IMR-90 (cell line): ENCODE measurements at places on chromosomes 1 and 21. TPM values are rescaled to one million over a fixed set of nuclear protein-coding genes. Genes with fewer than 3 reads are reported as not detected.

DNA sequence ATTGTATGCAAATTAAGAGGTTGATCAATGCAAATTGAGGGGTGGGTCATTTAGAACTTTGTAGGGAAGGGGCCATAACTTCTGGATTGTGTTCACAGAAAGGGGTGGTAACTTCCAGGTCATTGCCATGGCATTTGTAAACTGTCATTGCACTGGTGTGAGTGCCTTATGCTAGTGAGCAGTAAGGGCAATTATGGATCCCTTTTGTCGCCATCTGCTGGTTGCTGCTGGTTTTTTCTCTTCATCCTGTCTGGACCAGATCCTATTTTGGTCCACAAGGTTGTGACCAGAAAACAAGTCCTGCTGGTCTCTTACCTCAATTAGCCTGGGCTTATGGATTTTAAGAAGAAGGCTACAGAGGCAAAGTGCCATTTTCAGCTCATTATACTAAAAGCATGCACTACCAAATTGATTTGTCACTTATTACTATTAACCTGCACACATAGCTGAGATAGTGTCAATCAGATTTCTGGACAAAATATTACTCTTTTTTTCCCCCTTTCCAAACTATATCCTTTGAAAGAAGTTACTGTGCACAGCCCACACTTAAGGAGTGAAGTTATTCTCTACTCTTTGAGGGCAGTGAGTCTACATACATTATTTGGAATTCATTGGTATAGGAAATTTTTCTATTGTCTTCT is 196.2 kb downstream of the ZC3H11B start:
- DNase-seq: peak; percentile 50

- DNase-seq: no peak
Measured at GRCh38 chr21:29064850-29065481, 8.5 kb downstream of the CCT8 start.

VCAM1 gene
- total RNA-seq: 19.7 and 21.1 TPM in 2 replicates

- no peak for DNase-seq
Measured at GRCh38 chr1:67261680-67262079, 46.0 kb upstream of the IL12RB2 start.

MINDY1 gene
- total RNA-seq: 5.8 and 6.6 TPM in 2 replicates

- peak; percentile 30 for DNase-seq
Measured at GRCh38 chr1:156217871-156218270, 5.1 kb downstream of the PMF1 start.

DNA sequence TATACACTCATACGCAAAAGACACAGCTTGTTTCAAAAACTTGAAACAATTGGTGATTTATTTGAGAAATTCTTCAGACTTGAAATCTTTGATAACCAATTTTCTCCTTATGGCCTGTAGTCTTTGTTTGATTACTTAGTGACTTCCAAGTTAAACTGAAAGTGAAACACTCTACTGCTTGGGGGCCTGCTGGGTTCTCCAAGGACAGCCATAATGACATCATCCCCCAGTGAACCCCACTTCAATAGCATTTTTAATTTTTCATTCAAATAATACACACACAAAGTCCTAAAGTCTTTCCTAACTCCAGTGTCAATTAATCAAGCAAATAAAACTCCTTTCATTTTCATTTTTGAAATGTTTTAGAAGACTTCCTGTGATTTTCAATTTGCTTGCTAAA is 59.2 kb downstream of the KRTAP19-8 start:
- no peak for DNase-seq

NBL1 gene
- total RNA-seq: 12.5 and 14.0 TPM in 2 replicates

GRCh38 chr1:62144238-62144831 is 50.3 kb upstream of the L1TD1 start:
- DNase-seq: peak; percentile 52

GRCh38 chr1:235767795-235768194 is 98.9 kb downstream of the LYST start:
- no peak for DNase-seq

- peak; percentile 7 for DNase-seq
Measured at GRCh38 chr21:30044447-30045064, 104.8 kb upstream of the GRIK1 start.

GRCh38 chr1:160860840-160861505 is 1.7 kb downstream of the CD244 start:
- no peak for DNase-seq

GRCh38 chr21:32448803-32449594 is 36.5 kb downstream of the EVA1C start:
- peak; percentile 33 for DNase-seq

GRCh38 chr1:94873520-94874351 is 53.2 kb downstream of the CNN3 start:
- DNase-seq: peak; percentile 57

- peak; percentile 60 for DNase-seq
Measured at GRCh38 chr1:158003406-158003800, 10.0 kb downstream of the KIRREL1 start.

RNF186 gene
- total RNA-seq: not detected in 2 replicates

- no peak for DNase-seq
Measured at GRCh38 chr1:60916199-60916598, 166.2 kb upstream of the NFIA start.

DNA sequence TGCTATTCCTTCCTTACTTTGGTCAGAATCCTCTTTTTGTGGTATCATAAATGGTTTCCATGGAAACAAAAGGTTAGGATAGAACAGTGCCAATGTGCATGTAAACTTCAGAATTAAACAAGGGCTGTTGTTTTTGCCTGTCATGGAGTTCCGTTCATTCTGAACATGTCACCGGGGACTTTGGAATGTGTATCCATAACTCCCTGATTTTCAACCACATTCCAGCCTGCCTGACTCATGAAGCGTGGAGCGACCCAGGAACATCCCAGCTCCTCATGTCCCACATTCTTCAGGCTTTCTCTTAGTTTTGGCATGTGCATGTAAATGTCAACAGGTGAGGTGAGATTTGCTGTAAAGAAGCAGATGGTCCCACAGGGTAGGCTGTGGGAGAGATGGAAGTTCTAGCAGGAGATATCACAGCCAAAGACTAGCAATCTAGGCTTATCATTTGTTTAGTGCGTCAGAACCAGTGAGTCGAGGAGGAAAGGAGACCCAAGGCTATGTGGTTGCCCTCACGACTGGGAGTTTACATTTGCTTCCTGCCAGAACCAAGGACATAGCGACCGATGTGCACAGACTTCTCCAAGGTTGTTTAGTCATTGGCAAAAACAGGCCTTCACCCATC is 23.0 kb upstream of the DNAJC11 start:
- DNase-seq: peak; percentile 86

- no peak for DNase-seq
Measured at GRCh38 chr1:1832166-1832565, 53.9 kb upstream of the NADK start.

SPRR5 gene
- not detected in 2 replicates for total RNA-seq

DNA sequence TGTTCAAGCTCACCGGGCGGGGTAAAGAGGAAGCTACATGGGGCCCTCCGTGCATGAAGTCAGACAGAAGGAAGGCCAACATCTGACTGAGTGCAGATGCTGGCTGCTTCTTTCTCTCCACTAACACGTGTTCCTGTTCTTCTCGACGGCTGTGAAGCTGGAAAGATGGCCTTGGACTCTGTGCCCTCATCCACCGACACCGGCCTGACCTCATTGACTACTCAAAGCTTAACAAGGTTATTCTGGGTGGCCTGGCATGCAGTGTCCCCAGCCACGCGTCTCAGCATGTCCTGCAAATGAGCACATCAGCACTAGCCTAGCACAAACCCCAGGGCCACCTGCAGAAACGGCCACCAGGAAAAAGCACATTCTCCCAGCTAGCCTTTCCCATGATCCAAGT is 41.2 kb downstream of the ACTN2 start:
- no peak for DNase-seq

- no peak for DNase-seq
Measured at GRCh38 chr1:169528215-169529067, 42.7 kb upstream of the SLC19A2 start.
